ENCODE measurements at places on chromosomes 7 and 10.
A peak's percentile ranks its signal among the peaks of the same experiment; 100 is the strongest.

- no peak for DNase-seq
Observed at GRCh38 chr10:32179836-32180235, 123.6 kb upstream of the KIF5B start.

GRCh38 chr7:96319439-96319838 is 2.5 kb downstream of the SLC25A13 start:
- no peak for DNase-seq

GRCh38 chr7:135774284-135774683 is 25.7 kb upstream of the FAM180A start:
- peak; percentile 46 for DNase-seq

- DNase-seq: peak; percentile 49
Observed at GRCh38 chr7:94656925-94657731, 1.2 kb upstream of the SGCE start.

DNA sequence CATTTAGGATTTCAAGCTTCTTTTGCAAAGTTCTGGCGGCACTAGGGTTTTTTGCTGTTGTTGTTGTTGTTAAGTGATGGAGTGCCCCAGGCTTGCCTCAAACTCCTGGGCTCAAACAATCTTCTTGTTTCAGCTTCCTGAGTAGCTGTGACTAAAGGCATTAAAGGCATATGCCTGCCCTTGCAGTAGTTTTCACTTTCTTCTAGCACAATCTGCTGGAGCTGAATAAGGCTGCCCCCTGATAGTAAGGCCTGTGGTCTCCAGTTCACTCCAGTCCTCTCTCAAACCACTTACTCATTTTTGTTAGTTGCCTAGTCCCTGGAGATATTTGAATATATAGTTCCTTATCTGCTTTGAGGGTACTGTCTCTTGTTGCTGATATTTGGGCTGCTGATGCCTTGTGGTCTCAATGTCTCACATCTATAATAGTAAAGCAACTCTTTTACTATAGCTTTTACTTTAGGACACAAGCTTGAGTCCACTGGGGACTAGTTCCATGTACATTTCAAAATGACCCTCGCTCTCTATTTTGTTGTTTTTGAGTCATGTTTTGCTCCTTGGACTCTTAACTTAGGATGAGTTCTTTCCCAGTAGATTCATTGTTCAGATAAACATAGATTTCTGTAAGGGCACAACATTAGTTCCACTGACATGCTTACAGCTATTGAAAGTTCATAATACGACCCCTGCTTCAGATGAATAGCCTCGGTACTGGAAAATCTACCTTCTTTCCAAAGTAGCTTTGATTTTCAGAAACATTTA is 25.5 kb downstream of the PHF14 start:
- no peak for DNase-seq

DNA sequence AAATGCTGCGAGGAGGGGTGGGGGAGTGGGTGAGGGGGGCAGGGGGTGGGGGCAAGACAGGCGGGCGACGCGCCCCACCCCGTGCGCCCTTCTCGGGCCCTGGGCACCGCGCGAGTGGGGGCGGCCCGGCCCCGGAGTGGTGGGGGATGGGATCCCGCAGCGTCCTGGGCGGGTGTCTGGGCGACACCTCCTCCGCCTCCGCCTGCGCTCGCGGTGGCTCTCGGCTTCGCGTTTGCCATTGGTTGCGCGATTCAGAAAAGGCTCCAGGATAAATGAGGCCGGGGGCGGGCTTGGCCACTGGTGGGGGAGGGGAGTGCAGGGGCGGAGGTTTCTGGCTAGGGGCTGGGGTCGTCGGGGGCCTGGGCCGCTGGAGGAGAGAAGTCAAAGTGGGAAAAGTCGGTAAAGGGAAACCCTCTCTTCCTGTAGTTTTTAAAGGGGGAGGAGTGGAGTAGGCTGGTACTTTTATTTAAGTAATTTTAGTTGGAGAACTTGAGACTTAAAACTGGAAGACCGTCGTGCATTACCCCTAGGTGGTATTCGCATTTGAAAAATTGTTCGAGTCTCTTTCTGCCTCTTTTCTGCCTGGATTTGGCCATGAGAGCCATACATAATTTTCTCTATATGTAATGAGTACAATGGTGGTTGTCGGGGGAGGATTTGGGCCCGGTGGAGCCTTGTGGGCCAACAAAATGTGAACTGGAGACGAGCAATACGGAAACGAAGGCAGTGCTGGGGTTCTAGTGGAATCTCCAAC is 992 bp upstream of the IGF2BP3 start:
- peak; percentile 86 for DNase-seq

DNA sequence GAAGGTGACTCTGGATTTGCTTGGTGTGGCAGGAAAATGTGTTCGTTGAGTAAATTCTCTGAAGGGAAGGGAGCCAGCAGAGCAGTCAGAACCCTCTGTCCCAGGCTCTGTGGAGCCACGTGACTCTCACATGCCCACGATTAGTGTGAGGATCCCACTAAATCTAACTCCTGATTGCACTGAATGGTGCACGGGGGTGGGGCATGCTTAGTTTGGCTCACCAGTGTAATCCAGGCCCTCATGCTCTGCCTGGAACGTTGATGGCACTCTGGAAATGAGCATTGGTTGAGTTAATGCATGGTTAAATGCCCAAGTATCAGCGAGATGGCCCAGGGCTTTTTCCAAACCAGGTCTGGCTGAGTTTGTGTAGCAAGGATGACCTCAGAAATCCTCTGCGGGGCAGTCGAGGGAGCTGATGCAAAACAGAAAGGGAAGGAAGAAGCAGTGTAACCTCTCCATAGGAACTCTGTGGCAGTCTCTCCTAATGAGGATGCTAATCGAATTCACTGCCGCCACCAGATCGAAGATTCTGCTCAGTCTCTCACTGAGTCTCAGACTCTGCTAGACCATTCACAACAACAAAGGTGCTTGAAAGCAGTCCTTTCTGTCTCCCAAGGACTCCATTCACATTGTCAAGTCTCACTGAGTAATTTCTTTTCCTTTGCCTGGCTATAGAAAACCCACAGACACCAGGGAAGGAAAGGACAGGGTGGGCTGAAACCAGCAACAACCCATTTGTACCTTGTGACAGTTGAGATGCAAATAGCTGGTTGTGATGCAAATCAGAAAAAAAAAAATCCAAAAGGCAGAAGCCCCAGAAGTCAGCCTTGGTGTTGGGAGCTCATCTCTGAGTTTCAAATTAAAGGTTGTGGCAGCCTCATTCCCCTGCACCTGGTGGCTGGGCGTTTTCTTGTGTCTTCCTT is 98.1 kb downstream of the C10orf105 start:
- DNase-seq: no peak

DNA sequence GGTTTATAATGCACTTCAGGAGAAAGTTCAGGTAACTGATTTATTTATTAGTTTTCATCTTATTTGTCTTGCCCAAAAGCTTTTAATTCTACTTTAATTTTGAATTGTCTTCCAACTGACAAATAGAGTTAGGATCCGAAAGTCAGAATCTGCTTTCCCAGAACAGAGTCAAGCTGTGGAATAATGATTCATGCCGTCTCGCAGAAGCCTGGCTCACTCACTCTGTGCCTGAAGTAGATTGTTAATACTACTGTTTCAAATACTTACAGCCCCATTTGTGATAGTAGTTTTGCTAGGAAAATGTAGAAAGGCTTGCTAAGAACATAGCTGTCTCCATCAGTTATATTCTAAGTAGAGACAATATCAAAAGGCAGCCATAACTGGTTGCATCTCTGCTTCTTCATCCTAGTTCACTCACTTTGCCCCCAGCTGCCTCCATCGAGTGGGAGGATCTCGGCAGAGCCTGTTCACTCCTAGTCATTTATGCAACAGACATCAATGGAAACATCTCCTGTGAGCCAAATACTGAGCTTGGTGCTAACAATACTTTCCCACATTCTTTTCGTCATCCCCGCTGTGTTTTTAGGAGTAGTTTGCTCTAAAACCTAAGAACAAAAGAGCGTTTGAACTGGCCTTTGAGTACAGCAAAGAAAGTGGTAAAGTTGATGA is 28.0 kb downstream of the ABRAXAS2 start:
- no peak for DNase-seq

DNA sequence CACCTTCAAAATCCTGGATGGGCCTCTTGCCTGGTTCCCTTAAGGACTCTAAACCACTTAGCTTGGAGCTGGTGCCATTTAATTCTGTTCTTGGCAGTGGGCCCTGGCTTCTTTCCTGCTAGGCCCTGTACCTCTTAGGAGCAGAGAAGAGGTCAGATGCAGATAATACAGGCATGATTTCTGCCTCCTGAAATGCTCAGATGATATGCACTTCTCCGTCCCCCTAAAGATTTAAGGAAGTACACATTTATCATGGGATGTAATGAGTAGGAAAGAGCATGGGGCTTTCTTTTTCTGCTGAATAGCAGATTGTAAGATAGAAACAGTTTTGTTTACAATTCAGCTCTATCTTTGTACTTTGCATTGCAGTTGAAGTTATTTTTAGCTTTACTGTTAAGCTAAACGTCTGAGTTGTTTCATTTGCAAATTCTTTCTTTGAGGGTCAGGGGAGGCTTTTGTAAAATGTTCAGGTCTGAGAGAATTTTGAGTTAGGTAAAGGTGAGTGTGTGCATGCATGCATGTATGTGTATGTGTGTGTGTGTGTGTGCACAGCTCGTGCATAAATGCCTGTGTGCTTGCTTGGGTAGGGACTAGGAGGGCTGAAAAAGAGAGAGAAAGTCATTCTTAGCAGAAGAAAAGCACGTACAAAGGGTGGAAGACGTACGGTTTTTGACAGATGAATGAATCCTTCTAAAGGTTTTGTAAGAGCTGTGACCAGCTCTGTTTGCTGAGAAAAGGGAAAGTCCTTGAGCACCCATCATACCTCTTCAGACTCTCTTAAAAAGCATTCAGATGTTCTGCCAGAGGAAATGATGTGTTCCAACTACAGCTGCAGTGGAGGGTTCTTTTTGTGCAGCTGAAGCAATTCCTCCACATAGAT is 364.2 kb downstream of the AUTS2 start:
- DNase-seq: no peak

- no peak for DNase-seq
Observed at GRCh38 chr10:78895469-78895868, 173.3 kb upstream of the ZMIZ1 start.

DNA sequence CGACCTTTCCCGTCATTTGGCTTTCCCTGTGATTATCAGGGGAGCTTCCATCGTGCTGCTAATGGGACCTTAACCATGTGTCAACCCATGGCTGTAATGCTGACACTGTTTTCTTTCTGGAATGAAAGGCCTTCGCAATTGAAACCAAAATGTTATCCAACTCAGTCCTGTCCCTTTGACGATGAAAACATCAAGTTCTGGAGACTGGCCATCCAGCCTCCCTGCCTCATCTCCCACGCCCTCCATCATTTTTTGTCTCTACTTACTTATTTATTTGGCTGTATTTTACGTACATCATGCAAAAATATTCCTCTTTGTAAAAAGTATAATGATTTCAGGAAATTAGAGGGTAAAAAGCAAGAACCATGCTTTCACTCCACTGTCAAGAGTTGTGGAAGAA is 69.8 kb downstream of the EGFR start:
- DNase-seq: no peak
